Spinal cord (tissue), 10 donors: ENCODE measurements at places on chromosomes 12 and 14.

DNA sequence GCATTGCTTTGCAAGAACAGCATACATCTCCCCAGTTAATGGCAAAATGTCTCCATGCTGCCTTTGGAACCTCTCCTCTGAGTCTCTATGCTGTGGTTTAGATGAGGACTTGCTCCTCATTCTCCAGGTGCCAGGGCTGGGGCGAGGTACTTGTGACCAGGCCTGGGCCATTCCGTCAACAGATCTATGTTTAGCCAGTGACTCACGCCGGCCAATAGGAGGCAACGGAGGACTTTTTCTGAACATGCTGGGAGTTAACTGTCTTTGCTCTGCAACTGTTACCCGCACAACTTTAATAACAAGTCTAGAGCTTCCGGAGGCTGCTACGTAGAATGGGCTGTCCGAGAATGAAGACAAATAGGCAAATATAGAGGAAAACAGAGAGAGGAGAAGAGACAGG is 214.2 kb downstream of the GLT1D1 start:
- H3K4me1 ChIP-seq = peaks cover 32% of the 10 kb centered on the region
- H3K27me3 ChIP-seq = no peaks in the 10 kb centered on the region
- H3K27ac ChIP-seq = no peak overlapping the region
- H3K36me3 ChIP-seq = peaks cover 2% of the 10 kb centered on the region

- no peak overlapping the region for H3K4me3 ChIP-seq
- no peaks in the 10 kb centered on the region for H3K36me3 ChIP-seq
- no peaks in the 10 kb centered on the region for H3K27me3 ChIP-seq
- H3K27ac ChIP-seq = no peak overlapping the region
- no peaks in the 10 kb centered on the region for H3K4me1 ChIP-seq
These were observed 107.0 kb downstream of the EXOC5 start for GRCh38 chr14:57161583-57162234.

- no peaks in the 10 kb centered on the region for H3K4me1 ChIP-seq
- no peak for DNase-seq
- H3K4me3 ChIP-seq = no peak overlapping the region
- H3K36me3 ChIP-seq = no peaks in the 10 kb centered on the region
- H3K27me3 ChIP-seq = no peaks in the 10 kb centered on the region
These were observed 83.5 kb downstream of the MAP1LC3B2 start for GRCh38 chr12:116642683-116643082.

GRCh38 chr12:53686436-53686835 is 10.6 kb upstream of the ATP5MC2 start:
- H3K27ac ChIP-seq = no peak overlapping the region
- no peak for DNase-seq
- no peak overlapping the region for H3K4me3 ChIP-seq
- H3K27me3 ChIP-seq = no peaks in the 10 kb centered on the region

DNA sequence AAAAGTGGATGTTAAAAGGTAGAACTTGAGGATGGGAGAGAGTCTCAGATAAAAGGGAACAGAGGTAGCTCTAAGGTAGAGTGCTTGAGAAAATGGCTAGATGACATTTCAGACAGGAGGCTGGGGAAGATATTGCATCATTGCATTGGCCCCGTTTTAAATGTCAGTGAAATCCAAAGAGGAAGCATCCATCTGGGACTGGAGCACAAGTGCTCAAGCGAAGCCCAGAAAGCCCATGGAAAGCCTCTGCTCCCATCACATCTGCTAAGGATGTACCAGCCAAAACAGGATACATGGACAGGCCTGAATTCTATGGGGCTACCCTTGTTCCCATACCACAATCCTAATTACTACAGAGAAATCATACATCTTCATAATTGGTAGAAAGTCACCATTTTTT is 581.5 kb upstream of the TMEM132C start:
- DNase-seq = peak; percentile 18
- H3K4me1 ChIP-seq = no peaks in the 10 kb centered on the region
- no peaks in the 10 kb centered on the region for H3K36me3 ChIP-seq
- H3K27ac ChIP-seq = no peak overlapping the region
- H3K27me3 ChIP-seq = no peaks in the 10 kb centered on the region
- H3K4me3 ChIP-seq = no peak overlapping the region

GRCh38 chr14:75941030-75941429 is 40.8 kb downstream of the TGFB3 start:
- H3K4me1 ChIP-seq = no peaks in the 10 kb centered on the region
- DNase-seq = no peak
- no peaks in the 10 kb centered on the region for H3K36me3 ChIP-seq
- H3K27me3 ChIP-seq = no peaks in the 10 kb centered on the region

- H3K36me3 ChIP-seq = no peaks in the 10 kb centered on the region
- no peak for DNase-seq
- no peaks in the 10 kb centered on the region for H3K27me3 ChIP-seq
- H3K4me3 ChIP-seq = no peak overlapping the region
- H3K27ac ChIP-seq = no peak overlapping the region
These were observed 9.1 kb upstream of the KCNA5 start for GRCh38 chr12:5034603-5035002.

DNA sequence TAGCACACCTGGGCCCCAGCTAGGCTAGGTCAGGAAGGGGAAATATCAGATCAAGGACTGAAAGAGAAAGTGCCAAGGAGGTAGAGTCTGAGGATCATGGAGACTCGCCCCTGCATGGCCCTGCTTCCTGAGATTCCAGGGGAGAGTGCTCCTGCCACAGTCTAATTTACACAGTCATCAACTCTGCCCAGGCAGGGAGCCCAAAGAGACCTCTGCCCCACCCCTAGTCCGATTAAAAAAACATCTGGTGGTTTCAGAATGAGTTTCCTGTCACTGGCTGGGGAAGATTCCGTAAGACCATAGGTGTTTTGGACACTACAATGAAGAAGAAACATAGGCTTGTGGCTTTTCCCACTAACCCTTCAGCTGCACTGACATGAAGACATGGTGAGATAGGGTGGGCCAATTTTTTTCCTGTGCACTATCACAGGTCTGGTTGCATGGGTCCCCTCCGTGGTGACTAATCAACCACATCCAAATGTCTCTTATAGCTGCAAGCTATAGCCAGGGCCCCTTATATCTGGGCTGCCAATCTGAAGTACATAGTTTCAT is 31.5 kb upstream of the GZMB start:
- H3K4me1 ChIP-seq = no peaks in the 10 kb centered on the region
- H3K27ac ChIP-seq = no peak overlapping the region
- H3K4me3 ChIP-seq = no peak overlapping the region
- no peak for DNase-seq
- no peaks in the 10 kb centered on the region for H3K27me3 ChIP-seq
- H3K36me3 ChIP-seq = no peaks in the 10 kb centered on the region

DNA sequence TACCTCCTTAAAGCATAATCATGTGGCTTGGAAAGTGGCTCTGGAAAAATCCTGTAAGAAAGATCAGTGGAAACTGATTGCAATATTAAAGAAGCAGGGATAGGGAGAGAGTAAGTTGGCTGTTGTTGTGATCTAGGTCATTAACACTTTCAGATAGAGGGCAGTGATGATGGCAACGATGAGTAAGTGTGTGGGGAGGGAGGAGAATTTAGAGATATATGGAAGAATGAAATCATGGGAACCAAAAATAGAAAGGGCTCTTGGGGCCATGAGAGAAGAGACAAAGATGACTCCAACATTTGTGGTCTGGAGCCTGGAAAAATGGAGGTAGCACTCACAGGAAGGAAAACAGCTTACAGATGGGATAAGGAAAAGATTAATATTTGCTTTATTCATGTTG is 23.3 kb downstream of the SNRPF start:
- H3K27ac ChIP-seq = no peak overlapping the region
- no peaks in the 10 kb centered on the region for H3K4me1 ChIP-seq
- DNase-seq = no peak
- H3K4me3 ChIP-seq = no peak overlapping the region
- no peaks in the 10 kb centered on the region for H3K36me3 ChIP-seq
- no peaks in the 10 kb centered on the region for H3K27me3 ChIP-seq

DNA sequence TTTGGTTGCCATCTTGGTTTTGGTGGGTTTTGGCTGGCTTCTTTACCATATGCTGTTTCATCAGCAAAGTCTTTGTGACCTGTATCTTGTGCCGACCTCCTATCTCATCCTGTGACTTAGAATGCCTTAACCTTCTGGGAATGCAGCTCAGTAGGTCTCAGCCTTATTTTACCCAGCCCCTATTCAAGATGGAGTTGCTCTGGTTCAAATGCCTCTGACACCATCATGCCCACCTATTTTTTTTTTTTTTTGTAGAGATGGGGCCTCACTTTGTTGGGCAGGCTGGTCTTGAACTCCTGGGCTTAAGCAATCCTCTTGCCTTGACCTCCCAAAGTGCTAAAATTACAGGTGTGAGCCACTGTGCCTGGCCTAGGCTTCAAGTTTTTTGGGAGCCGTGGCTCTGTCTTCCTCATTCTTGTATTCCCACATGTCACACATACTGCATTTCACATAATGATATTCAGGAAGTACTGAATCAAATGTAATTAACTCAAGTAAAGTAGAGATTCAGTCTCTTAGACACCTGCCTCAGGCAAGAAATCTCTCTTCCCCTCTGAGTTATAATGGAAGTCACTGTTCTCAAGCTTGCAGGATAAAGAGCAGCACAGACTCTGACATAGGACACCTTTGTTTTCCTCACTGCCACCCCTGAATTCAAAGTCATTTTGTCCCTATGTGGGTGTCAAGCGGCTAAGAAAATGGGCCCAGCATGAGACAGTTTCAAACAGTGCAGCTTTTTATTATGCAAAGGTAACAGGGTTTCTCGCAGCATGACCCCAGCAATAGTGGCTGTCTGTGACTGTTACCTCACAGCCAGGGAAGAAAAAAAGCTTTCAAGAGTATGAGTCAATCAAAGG is 159.0 kb downstream of the PTPN11 start:
- no peak overlapping the region for H3K4me3 ChIP-seq
- peaks cover 9% of the 10 kb centered on the region for H3K4me1 ChIP-seq
- H3K27ac ChIP-seq = no peak overlapping the region
- DNase-seq = no peak

DNA sequence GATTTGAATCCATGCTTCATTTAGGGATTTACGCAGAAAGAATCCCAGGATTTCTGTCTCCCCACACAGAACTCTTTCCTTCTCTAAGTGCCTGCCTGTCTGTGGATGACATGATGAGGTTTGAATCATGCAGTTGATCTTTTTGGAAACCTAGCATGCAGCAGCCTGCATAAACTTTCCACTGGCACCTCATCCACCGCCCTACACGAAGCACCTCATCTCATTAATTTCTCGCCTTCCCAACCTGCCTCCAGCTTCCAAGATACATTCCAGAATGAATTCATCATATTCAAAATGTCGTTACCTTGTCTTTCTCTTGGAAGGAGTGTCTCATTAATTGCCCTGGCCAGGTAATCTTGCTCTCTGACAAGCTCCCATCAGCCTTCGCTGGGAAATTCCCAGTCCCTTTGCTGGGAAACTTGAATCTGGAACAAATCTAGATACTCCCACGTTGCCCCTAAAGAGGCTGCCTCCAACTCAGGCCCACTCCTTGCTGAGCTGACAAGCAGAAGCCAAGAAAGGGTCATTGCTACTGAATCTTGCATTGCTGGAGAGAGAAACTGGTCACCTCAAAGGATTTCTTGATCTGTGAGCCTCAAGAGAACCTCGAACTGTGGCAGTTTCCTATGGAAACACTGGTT is 48.2 kb downstream of the SERPINA3 start:
- H3K27me3 ChIP-seq = no peaks in the 10 kb centered on the region
- no peak overlapping the region for H3K27ac ChIP-seq
- no peaks in the 10 kb centered on the region for H3K36me3 ChIP-seq
- DNase-seq = no peak
- H3K4me1 ChIP-seq = no peaks in the 10 kb centered on the region

DNA sequence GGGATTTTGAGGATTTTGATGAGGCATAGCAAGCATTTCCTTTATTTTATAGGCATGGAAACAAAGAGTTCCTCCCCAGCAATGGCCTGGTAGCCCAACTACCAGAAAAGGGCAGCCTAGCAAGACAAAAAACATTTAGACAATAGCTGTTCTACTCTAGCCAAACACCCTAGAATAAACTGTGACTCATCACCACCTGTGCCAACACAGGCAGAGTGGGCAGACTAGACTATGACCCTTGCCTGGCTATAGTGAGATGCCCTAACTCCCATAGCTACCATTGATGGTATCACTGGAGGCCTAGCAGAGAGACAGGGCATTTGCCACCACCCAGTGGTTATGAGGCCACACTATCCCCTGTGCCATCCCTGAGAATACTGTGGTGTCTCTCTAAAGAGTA is 15.5 kb upstream of the CCER1 start:
- H3K4me1 ChIP-seq = no peaks in the 10 kb centered on the region
- H3K27me3 ChIP-seq = no peaks in the 10 kb centered on the region
- H3K4me3 ChIP-seq = no peak overlapping the region
- H3K36me3 ChIP-seq = no peaks in the 10 kb centered on the region
- no peak overlapping the region for H3K27ac ChIP-seq

GRCh38 chr14:89807151-89807550 is 147.4 kb downstream of the EFCAB11 start:
- H3K27ac ChIP-seq = no peak overlapping the region
- no peaks in the 10 kb centered on the region for H3K36me3 ChIP-seq
- DNase-seq = no peak
- H3K4me3 ChIP-seq = no peak overlapping the region

- no peak overlapping the region for H3K27ac ChIP-seq
- H3K27me3 ChIP-seq = no peaks in the 10 kb centered on the region
- H3K4me1 ChIP-seq = no peaks in the 10 kb centered on the region
- no peaks in the 10 kb centered on the region for H3K36me3 ChIP-seq
- no peak for DNase-seq
These were observed 7.3 kb downstream of the LIMA1 start for GRCh38 chr12:50276068-50276467.

- H3K36me3 ChIP-seq = no peaks in the 10 kb centered on the region
- no peak overlapping the region for H3K27ac ChIP-seq
- no peak for DNase-seq
- no peaks in the 10 kb centered on the region for H3K27me3 ChIP-seq
- H3K4me1 ChIP-seq = peaks cover 3% of the 10 kb centered on the region
These were observed 16.8 kb downstream of the HIF1A start for GRCh38 chr14:61712137-61712536.

- DNase-seq = no peak
- H3K27me3 ChIP-seq = peaks cover 9% of the 10 kb centered on the region
- peak overlapping the region; percentile 26 for H3K27ac ChIP-seq
These were observed 525 bp upstream of the FAR2 start for GRCh38 chr12:29148596-29148910.

DNA sequence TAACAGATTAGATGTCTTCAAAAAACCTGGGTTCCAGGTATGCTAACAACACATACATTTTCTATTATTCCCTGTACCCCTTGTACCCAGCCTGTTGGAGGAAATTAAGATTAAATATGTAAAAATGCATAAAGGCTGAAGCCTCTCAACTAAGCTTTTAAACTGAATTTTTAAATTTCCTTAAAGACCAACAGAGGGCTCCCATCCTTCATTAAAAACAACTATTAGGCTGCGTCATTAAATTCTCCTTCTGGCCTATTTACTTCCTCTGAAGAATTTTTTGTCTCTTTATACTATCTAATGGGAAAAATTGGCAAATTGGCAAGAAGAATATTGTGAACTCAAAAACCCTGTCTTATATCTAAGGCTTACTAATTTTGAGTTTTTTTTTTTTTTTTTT is 21.8 kb downstream of the SENP1 start:
- H3K4me3 ChIP-seq = no peak overlapping the region
- no peak overlapping the region for H3K27ac ChIP-seq
- peak; percentile 15 for DNase-seq
- H3K36me3 ChIP-seq = peaks cover 28% of the 10 kb centered on the region

- no peaks in the 10 kb centered on the region for H3K36me3 ChIP-seq
- DNase-seq = no peak
- no peak overlapping the region for H3K4me3 ChIP-seq
- no peaks in the 10 kb centered on the region for H3K27me3 ChIP-seq
- H3K27ac ChIP-seq = no peak overlapping the region
These were observed 10.1 kb upstream of the DLGAP5 start for GRCh38 chr14:55201219-55202101.
